ENCODE measurements at places on chromosomes 3 and 15.

DNA sequence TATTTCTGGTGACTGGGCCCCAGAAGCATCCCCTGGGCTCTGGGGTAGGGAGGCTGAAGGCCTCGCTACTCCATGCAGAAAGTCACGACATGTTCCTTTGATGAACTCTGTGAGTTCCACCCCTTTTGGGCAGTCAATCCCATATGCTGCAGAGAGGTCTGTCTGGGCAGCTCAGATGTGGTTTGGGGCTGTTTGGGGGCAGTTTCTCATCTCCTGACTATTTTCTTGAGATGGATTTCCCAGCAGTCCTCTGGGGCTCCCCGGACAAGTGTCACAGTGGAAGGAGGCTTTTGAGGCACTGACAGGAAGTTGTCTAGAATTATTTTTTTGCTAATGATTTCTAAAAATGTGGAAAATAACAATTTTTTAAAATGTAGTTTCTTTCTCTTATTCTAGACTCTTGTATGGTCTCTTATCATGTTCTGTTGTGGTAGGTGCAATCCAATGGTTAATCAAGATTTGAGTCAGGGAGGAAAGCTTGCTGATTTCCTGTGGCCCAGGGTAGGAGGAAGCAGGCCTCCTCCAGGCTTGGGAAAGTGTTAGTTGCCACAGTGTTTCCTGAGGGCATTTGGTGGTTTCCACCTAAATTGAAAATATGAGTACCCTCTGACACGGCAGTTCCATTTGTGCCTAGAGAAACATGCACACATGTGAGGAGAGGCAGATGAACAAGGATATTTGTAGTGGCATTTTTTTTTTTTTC is 19.9 kb upstream of the TATDN2 start:
- DNase-seq: no peak

GRCh38 chr15:96037584-96037983 is 292.9 kb upstream of the NR2F2 start:
- no peak for DNase-seq

GRCh38 chr3:128492671-128493569 is at the start of gene GATA2:
Gene GATA2 (minus strand): TSS chr3:128493201. CDS start chr3:128487031, 6,170 bp downstream.
- DNase-seq: no peak

- no peak for DNase-seq
Observed at GRCh38 chr3:52415800-52416199, 29.1 kb downstream of the SEMA3G start.

DNA sequence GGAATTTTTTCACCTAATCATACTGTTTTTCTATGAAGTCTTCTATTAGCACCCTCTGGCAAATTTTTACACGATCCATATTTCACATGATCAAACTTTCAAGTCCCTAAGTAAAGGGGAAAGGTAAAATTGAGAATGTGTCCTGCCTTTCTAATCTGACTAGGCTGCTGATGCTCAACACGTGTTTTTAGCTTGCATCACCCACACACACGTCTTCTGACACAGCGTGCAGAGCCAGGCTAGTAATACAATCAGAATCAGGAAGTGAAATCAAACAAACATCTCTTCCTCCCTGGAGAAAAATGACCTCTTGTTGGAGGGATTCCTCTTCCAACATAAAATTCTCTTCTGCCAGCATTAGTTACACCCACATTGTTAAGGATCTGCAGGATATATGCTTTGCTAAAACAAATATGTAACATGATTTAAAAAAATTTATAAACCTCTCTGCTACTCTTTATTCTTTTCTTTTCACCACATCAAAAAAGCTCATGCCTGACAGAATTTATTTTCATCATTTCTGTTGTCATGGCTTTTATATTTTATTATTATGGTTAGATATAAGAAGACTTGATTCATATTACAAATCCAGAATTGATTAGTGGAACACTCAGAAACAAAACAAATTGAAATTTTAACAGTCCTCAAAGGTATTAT is 122.4 kb downstream of the RAP2B start:
- no peak for DNase-seq

DNA sequence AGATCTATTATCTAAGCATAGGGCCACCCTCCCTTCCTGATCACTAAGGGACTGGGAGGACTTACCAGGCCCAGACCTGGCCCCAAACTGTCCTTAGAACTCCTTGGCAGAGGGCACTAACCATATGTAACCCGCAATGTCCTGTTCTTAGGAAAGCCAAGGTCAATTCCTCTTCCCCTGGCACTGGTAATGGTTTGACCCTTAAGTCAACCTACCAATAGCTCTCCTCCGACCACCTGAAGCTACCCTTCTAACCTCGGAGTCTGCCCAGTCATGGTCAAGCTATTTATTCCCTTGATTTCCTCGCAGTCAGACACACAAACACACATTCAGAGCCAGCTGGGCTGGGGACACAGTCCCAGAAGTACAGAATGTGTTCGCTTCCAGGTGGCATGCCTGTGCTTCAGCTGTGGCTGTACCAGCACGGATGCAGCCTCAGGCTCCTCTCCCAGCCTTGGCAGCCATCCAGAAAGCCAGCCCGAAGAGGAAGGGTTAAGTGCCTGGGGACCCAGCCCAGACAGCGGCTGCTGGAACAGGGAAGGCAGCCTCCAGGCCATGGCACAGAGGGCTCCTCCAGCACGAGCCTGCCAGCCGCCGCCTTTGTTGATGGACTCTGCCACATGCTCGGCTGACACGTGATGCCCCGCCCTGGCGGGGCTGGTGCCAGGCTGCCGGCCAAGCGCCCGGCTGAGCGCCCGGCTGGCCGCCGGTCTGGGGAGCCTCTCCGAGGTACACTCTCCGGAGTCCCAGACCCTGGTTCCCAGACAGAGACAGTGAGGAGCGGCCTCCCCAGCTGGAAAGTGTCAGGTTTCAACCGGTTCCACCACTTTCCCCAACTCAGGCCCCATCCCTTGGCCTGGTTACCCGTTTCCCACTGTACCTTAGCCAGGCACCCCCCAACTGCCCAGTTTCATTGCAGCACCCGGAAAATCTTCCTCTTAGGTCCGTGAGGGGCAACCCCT is 5.5 kb downstream of the BMF start:
- DNase-seq: no peak

- no peak for DNase-seq
Observed at GRCh38 chr3:157115069-157116006, 44.6 kb downstream of the CCNL1 start.

- no peak for DNase-seq
Observed at GRCh38 chr15:43126356-43126755, 7.0 kb upstream of the TMEM62 start.

- no peak for DNase-seq
Observed at GRCh38 chr15:62492900-62493299, 327.8 kb upstream of the C2CD4B start.

GRCh38 chr3:142072816-142073215 is 76.5 kb downstream of the TFDP2 start:
- no peak for DNase-seq

- DNase-seq: no peak
Observed at GRCh38 chr15:38010395-38010794, 76.0 kb downstream of the TMCO5A start.

- DNase-seq: no peak
Observed at GRCh38 chr15:33400941-33401340, 90.2 kb downstream of the RYR3 start.

- no peak for DNase-seq
Observed at GRCh38 chr3:79521221-79521848, 246.5 kb downstream of the ROBO1 start.

- no peak for DNase-seq
Observed at GRCh38 chr15:24955531-24955921, 739 bp downstream of the SNRPN start.

- no peak for DNase-seq
Observed at GRCh38 chr15:26451995-26452394, 320.9 kb downstream of the GABRB3 start.

- DNase-seq: no peak
Observed at GRCh38 chr15:46956456-46956855, 760.8 kb upstream of the SEMA6D start.

- no peak for DNase-seq
Observed at GRCh38 chr3:82130046-82130445, 368.6 kb upstream of the GBE1 start.

DNA sequence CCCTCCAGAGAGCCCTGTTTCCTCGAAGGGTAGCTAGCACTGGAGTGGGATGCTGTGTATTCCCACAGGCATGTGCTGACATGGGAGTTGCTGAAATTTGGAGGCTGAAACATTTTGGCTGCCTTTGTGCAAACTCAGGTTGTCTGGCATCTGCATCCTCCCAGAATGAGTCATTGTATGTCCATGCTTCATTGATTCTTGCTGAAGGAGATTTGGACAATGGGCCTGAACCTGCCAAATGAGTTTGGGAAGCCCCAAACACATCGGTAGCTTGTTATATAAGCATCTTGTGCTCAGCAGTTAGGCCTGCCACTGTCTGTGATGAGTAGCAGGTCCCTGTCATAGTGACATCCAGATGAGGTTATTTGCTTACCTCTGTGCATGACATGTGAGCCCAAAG is 160.0 kb downstream of the IL5RA start:
- no peak for DNase-seq

- DNase-seq: no peak
Observed at GRCh38 chr3:14477311-14477935, 62.7 kb downstream of the GRIP2 start.

GRCh38 chr3:39346785-39347585 is 17.5 kb downstream of the CCR8 start:
- no peak for DNase-seq

GRCh38 chr3:144524531-144524930 is 552.9 kb downstream of the DIPK2A start:
- no peak for DNase-seq

GRCh38 chr3:152039887-152040286 is 166.4 kb downstream of the SUCNR1 start:
- DNase-seq: no peak

DNA sequence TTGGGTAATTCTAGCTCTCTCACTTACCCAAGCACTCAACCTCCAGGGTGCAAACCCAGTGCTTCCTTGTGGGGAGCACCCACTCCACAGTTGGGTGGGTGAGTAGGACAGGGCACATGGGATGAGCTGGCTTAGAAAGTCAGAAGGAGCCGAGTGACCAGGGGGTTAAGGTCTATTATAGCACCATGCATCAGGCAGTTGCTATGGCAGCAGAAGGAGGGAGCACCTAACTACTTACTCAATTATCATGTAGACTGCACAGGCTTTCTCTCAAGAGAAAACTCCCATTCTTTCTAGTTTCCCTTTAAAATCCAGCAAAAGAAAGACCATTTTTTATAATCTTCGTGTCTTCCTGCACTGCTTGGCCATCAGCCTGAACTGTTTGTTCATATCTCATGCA is 163.0 kb downstream of the OCA2 start:
- DNase-seq: no peak

DNA sequence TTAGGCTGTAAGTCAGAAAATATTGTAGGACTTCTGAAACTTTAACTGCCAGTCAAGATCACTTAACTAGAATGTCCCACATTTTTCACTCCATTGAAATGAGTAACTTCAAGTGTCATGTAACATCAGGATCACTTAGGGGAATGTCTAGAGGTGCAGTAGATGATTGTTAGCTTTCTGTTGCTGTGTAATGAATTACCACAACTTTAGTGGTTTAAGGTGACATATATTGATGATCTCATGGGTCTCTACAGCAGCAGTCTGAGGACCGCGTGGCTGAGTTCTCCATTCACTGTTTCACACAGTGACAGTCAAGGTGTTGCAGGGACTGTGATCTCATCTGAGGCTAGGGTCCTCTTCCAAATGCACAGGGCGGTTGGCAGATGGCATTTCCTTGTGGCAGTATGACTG is 82.7 kb downstream of the SLC25A26 start:
- no peak for DNase-seq

GRCh38 chr3:17730318-17730967 is 12.0 kb downstream of the TBC1D5 start:
- DNase-seq: no peak

GRCh38 chr3:183762304-183762703 is 63.1 kb downstream of the MAP6D1 start:
- DNase-seq: no peak

- no peak for DNase-seq
Observed at GRCh38 chr3:187186801-187187421, 10.4 kb upstream of the RTP1 start.

- DNase-seq: no peak
Observed at GRCh38 chr15:43872416-43873020, 45.7 kb downstream of the WDR76 start.

GRCh38 chr3:152413240-152413639 is 144.5 kb downstream of the MBNL1 start:
- DNase-seq: no peak

- no peak for DNase-seq
Observed at GRCh38 chr3:72995337-72995736, 1.3 kb upstream of the PPP4R2 start.

DNA sequence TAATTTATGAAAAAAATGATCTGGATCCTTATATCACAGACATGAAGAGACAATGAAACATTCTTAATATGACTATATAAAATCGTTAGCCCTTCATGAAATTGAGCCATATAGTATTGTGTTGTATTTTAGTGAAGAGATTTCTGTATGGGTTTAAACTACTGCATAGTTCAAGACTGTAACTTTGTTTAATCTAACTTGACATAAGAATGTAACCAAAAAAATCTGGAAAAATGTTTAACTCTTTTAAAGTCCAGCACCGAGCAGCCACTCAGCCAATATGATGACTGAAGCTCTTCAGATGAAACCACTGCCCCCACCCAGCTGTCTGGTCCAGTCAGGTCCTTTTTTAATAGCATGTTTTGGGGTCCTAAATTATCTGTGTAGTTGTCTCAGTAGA is 4.9 kb downstream of the NANOGP8 start:
- no peak for DNase-seq

- DNase-seq: no peak
Observed at GRCh38 chr15:57784081-57784511, 77.6 kb downstream of the POLR2M start.

GRCh38 chr3:49295489-49296058 is 18.5 kb upstream of the C3orf62 start:
- peak; percentile 12 for DNase-seq

DNA sequence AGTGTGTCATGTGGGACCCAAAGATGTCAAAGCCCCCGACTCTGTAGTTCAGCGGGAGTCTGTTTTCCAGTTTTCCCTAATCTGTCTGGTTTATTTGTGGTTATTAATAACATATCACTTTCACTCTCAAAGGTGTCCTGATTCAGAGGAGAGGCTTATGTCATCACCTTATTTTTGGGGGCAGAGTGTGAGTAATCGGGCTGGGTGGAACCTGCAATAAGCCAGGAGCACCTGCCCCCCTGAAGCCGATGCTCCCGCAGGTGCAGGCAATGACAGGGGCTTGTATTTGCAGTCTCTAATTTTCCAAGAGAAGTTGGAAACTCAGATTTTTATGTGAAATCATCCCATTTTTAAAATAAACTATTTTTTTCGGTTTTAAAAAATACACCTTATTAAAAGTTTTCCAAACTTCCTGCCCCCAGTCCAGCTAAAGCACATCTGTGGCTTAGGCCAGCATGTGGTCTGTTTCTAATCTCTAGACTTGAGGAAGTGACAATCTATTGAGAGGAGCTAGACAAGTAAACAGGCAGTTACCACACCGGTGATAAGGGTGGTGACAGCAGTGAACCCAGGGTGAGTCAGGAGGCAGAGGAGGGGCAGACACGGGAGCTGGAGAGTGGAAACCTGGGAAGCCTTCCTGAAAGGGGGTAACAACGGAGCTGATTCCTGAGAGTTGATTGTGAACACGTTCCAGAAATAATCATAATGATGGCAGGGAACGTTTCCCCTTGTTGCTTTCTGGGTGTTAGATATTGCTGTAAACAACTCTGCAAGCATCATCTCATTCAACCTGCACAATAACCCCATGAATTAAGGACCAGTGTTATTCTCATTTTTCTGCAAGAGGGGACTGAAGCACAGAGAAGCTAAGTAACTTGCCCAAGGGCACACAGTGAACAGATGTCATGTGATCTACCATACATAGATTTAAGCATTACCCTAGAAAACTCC is 37.2 kb downstream of the BHLHE40 start:
- DNase-seq: no peak

Measured in stimulated activated CD4-positive, alpha-beta T cell treated with anti-CD3 and anti-CD28 coated beads, Interleukin-1b, Interleukin-23, amount 100 ng/mL, for 1 hour (primary cell).